ENCODE measurements at places on chromosomes 7 and 10.

DNA sequence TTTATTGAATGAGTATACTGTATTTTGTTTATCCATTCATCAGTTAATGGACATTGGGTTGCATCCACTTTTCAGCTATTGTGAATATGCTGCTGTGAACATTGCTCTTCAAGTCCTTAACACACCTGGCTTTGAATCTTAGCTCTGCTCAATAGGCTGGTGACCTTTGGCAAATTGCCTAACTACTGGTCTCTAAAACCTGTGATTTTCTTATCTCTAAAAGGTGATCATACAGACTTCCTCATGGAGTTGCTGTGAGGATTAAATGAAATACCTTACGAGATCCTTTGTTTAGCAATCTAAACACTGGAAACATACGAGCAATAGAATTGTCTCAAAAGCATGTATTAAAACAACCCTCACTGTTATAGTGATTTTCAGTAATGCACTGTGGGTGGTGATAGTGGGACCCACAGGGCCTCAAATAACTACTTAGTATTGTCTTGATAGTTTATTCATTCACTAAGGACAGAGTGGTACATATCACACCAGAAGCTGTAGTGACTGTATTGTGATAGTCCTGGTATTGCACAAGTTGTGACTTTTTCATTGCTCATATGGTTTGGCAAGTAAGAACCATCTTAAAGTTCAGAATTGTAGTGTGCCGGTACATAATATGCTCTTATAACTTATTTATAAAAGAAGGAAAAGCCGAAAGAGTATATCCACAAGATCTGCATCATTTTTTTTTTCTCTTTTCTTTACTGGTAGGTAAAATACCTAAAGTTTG lies 257.6 kb downstream of the EXOC4 start:
- DNase-seq: no peak

GRCh38 chr7:29765490-29765889 lies 40.8 kb upstream of the WIPF3 start:
- no peak for DNase-seq

- DNase-seq: no peak
Observed at GRCh38 chr10:116692225-116692624, 50.1 kb downstream of the HSPA12A start.

GRCh38 chr10:17857040-17857439 lies 47.9 kb downstream of the MRC1 start:
- DNase-seq: no peak

DNA sequence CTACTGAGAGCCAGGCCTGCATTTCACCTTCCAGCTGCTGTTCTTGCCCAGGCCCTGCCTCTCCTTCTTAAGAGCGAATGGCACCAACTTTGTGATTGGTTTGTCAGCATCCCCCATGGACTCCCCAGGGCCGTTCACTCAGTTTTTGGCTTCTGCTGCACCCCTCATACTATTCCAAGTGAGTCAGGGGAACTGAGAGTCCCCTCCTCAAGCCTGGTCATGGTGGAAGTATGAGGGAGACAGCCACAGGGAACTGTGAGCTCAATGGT lies 62.4 kb upstream of the ANTXRL start:
- DNase-seq: no peak

DNA sequence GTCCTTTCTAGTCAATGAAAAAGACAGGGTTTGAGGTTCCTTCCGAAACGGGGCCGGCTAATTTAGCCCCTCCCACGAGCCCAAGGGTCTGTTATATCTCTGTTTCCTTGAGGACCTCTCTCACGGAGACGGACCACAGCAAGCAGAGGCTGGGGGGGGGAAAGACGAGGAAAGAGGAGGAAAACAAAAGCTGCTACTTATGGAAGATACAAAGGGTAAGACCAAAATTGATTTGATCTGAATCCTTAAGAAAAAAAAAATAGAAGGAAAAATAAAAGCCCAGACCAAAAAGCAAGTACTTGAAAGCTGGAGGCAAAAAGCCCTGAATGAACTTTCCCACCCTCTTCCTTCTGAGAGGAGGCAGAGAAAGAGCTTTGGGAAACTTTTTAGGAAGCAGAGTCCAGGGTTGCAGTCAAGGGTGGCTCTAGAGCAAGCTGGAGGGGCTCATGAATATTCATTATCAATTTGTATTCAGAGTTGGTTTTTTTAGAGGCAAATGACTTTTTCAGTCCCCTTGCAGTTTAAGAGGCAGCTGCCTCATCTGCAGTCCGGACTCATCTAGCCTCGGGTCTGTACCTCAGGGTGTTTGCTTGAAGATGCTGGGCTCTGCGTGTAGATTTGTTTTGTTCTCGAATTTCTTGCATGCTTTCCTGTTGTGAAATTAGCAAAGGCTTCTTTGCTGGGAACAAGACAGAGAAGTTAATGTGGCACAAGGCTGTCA lies at the start of gene ENTPD1:
Gene ENTPD1 (plus strand): TSS at position 123 of the 721 bp plus-strand sequence. CDS start 77 bp downstream, at position 200.
- no peak for DNase-seq

GRCh38 chr7:25659841-25660240 lies 431.6 kb upstream of the NPVF start:
- DNase-seq: no peak

DNA sequence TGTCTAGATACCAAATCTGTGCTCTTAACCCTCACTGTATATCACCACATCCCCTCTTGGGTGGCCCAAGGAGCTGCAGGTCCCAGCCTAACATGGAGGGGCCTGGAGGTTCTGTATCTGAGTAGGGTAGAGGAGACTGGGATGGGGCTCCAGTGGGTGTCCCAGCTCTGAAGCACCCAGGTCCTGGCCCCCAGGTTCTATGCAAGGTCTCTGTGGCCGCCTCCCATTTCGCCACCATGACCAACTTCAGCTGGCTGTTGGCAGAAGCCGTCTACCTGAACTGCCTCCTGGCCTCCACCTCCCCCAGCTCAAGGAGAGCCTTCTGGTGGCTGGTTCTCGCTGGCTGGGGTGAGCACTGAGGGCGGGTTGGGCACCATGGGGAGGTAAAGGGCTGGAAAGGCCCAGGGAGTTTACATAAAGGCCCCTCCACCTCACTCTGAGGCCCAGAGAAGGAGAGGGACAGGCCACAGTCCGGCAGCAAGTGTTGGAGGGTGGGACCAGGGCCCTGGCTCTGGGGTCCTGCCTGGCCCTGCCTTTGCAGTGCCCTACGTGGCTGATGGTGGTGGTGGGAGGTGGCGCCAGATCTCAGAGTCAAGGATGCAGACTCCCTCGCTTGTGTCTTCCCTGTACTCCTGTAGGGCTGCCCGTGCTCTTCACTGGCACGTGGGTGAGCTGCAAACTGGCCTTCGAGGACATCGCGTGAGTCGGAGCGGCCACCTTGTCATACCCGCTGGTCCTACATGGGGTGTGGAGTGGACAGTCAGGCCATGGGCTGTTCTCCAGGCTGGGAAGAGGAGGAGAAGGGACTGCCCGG lies 10.2 kb downstream of the GHRHR start:
- no peak for DNase-seq

- no peak for DNase-seq
Observed at GRCh38 chr7:105015390-105015965, 1.5 kb downstream of the KMT2E start.

DNA sequence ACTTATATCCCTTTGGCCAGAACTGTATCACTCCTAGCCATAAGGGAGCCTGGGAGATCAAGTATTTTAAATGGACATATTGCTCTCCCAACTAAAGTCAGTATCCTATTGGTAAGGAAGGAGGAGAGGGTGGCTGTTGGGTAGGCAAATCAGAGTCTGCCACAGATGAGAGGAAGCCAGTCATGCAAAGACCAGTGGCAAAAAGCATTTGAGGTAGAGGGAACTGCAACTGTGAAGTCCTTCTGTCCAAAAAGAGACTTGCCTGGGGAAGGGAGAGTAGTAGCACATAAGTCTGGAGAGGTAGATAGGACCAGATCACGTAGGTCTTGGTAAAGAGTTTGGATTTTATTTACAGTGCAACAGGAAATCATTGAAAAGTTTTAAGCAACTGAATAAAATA lies 8.8 kb upstream of the CCNJ start:
- no peak for DNase-seq

- no peak for DNase-seq
Observed at GRCh38 chr7:148056406-148056805, 534.2 kb upstream of the C7orf33 start.

GRCh38 chr10:73113551-73113950 lies 3.3 kb downstream of the NUDT13 start:
- DNase-seq: no peak

GRCh38 chr10:95500649-95501048 lies 60.5 kb downstream of the SORBS1 start:
- DNase-seq: no peak

GRCh38 chr7:137096607-137097006 lies 228.2 kb downstream of the CHRM2 start:
- no peak for DNase-seq

GRCh38 chr7:100582041-100582579 lies 3.8 kb downstream of the LRCH4 start:
- no peak for DNase-seq

- no peak for DNase-seq
Observed at GRCh38 chr7:114148779-114149178, 230.0 kb upstream of the PPP1R3A start.

DNA sequence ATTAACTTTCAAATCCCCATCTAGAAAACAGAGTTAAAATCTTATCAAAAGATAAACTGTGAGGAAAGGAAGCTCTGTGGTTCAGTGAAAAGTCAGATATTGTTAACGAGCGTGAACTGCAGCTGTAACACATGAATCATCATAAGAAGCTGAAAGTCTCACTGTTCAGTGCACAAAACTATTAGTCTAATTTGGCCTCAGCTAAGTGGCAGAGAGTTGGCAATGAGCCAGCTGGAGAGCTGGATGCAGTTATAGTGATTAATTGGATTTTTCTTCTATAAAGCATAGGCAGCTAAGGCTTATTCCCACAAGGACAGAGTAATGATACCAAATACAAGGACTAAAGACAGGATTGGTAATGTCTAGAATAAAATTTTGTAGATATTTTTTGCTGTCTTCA lies 101.1 kb upstream of the ABCB5 start:
- no peak for DNase-seq

DNA sequence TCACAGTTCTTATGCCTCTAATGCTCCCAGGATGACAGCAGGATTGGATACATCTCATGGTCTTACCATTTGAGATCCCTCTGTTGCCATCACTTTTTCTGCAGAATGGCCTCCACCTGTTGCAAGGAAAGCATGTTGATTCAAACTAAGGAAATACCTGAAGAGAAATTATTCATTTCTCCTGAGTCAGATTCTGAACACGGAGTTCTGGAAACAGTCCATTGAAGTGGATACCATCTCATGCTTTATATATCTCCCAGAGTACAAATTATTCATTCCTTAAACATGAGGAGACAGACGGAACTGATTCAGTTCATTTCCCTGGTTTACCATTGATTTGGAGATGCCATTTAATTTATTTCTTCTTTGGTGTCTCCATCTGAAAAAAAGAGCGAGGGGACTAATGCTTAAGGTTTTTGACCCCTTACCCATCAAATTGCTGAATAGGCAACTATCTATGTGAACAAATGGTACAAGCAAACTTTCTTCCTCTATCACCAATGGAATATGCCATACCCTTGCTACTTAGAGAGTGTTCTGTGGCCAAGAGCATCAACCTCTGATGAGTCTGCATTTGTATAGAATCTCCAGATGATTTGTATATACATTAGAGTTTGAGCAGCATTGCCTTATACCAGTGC lies 305.0 kb upstream of the LRGUK start:
- DNase-seq: no peak

DNA sequence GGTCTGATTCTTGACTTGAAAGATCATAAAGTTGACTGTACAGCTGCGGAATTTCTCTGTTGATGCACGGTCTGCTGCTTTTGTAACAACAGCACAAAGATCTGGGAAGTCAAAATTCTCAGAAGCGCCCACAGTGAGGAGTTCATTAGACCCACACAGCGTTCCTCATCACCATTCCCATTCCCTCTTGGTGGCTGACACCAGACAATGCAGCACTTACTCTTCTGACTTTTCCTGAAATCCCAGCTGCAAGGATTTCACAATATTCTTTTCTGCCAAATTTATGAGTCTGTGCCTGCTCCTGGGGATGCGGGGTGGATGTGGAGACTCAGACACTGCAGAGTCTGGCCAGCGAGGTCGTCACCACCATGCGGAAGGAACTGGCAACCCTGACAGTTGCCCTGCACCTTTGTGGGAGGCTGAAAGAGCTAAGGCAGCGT lies 233.9 kb downstream of the FANK1 start:
- no peak for DNase-seq

DNA sequence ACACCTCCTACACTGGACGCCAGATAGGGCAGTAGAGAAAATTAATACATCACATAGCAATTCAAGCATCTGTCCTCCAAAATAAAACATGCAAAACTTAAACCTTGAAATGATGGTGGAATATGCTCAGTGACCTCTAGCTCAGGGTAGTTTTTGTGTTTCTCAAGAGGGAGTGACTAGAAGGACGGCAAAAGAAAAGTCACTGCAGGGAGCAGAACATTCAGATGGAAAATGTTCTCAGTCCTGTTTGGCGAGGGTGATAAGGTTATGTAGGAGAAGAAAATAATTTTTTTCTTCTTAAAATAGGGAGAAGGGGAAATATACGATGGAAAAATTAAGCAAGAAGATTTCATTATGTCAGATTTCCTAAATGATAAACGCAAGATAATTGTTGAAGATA lies 50.9 kb downstream of the APBB1IP start:
- DNase-seq: no peak

GRCh38 chr7:14767716-14768425 lies 134.7 kb downstream of the DGKB start:
- DNase-seq: no peak

- DNase-seq: no peak
Observed at GRCh38 chr7:90459888-90460287, 9.6 kb upstream of the PTTG1IP2 start.

DNA sequence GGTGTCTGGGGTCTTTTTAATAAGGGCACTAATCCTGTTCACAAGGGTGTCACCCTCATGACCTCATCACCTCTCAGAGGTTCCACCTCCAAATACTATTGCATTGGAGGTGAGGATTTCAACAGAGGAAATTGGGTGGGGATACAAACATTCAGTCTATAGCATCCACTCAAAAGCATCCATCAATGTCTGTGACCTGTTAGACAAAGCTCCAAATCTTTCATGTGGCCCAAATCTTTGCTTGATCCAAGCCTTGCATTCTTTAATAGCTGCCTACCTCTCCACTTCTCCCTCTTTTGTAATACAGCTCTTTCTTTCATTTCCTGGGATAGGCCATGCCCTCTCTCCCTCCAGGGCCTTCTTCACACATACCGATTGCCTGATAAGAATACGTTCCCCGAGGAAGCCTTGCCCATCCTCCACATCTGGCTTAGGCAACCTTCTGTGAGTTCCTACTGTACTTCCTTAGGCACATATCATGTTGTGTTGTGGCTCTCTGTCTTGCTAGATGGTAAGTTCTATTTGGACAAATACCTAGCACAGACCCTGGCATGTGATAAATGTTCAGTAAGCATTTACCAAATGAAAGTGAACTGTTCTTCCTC lies 66.1 kb downstream of the CREM start:
- DNase-seq: no peak

GRCh38 chr10:15739254-15739970 lies 19.7 kb upstream of the ITGA8 start:
- DNase-seq: no peak

DNA sequence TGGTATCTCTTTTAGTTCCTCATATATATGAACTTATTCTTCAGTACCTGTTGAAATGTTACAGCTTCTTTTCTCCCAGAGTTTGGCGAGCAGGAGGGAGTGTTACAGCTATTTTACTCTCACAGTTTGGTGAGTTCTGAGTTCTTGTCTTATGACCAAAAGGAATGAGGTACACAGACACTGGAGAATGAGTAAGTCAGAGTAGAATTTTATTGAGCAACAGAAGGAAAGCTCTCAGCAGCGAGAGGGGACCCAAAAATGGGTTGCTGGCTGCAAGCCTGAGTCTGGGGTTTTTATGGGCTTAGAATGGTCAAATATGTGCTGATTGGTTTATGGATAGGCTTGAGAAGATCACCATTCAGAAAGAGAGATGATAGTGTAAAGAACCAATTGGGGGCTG lies 175.2 kb downstream of the CDK14 start:
- DNase-seq: no peak
